ENCODE measurements at places on chromosomes 16 and 17. TPM values are rescaled to one million over a fixed set of nuclear protein-coding genes. Genes with fewer than 3 reads are reported as not detected.

LGALS9B gene
- total RNA-seq = not detected

CCL4L2 gene
- total RNA-seq = not detected

ZPBP2 gene
- total RNA-seq = not detected

KRTAP9-2 gene
- total RNA-seq = not detected

NRN1L gene
- total RNA-seq = not detected

IGF2BP1 gene
- 83.3 TPM for total RNA-seq

DNAAF1 gene
- 0.26 TPM for total RNA-seq

CMTR2 gene
- 12.9 TPM for total RNA-seq

Measured in A549 treated with GW870086 at 1 μM for 4 hours (cell line).